ENCODE measurements at places on chromosomes 11 and 22.

DNA sequence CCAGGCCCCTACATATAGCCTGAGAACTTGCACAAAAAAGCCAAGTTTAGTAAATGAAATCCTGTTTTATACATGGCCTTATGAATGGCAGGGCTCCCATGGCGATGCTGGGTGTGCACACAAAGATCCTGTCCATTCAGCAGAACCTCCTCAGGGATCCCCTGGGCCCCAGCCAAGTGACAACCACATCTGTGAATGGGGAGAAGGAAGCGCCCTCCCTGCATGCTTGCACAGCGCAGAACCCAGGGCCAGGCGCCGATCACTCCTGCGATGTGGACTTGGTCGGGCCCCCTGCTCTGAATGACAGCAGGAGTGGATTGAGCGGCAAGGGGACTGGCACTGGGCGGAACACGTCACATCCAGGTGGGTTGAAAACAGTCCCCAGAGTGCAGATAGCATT is 4.5 kb upstream of the CDC42EP2 start:
- no peak for DNase-seq

GRCh38 chr11:19389787-19390303 is 149.1 kb upstream of the E2F8 start:
- no peak for DNase-seq

- DNase-seq, result no peak
Observed at GRCh38 chr11:120137187-120137610, 714 bp downstream of the TRIM29 start.

DNA sequence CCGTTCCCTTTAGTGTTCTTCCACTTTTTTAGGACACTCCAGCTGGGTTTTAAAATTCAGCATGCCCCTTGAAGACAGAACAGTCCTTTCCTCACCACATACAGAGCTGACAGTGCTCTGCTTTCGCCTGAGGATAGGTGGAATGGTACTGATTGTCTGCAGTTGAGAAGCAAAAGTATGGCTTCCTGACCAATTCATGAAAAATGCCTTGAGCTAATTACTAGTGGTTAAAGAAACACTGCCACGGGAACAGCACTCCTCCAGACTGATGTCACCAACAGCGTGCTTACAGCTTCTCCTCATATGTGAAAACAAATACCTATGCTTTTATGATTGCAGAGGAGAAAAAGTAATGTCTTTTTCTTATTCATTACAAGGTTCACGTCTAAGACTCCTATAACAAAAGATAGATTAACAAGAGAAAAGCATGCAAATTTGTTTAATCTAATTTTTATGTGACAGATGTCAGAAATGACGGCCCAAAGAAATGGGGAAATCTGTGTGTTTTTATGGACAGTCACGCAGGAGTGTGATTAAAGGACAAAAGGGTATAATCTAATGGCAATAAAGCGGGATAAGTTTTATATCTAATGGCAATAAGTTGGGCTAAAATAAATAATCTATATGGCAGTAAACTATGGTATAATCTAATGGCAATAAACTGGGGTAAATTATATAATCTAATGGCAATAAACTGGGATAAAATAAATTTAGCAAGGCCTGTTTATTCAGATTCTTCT is 123.4 kb upstream of the ARHGAP42 start:
- no peak for DNase-seq

DNA sequence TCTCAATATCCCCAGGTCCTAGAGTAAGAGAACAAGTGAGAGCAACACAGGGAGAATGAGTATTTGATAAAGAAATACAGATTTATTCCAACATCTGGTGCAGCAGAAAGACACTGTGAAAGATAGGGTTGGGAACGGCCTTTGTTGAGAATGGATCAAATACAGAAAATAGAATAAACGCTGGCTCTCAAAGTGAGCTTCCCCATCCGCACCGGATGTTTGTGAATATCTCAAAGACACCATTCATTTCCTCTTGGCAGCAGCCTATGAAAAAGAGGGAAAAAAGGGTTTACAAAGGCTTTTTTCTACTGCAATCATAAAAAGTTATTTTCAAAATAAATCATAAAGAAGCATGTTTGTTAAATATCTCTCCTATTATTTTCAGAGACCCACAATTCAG is 279.3 kb downstream of the CASP12 start:
- no peak for DNase-seq
